Activated CD4-positive, alpha-beta T cell treated with anti-CD3 and anti-CD28 coated beads, Interleukin-2, amount 10 ng/mL, durations not matched to agents 24 days and 14 days (primary cell): ENCODE measurements at places on chromosomes 2 and 18.

DNA sequence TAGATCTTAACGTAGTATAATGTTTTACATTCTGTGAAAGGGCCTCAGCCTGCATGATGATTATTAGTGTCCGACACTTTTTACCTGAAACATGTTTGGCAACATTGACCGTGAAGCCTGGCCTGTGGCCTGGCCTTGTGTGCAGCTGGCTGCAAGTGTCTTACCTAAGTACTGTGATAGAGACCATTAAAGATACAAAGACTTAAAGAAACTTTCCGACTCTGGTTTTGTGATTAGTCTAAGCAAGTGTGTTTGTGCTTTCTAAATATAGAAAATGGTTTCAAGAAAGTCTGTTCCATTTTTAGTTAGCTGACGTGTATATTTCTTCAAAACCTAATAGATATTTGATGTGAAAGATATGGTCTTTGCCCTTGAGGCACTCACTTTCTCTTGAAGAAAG lies 601.8 kb downstream of the LRP1B start:
- no peak for DNase-seq

GRCh38 chr2:241493092-241493491 lies 15.3 kb downstream of the STK25 start:
- no peak for DNase-seq

DNA sequence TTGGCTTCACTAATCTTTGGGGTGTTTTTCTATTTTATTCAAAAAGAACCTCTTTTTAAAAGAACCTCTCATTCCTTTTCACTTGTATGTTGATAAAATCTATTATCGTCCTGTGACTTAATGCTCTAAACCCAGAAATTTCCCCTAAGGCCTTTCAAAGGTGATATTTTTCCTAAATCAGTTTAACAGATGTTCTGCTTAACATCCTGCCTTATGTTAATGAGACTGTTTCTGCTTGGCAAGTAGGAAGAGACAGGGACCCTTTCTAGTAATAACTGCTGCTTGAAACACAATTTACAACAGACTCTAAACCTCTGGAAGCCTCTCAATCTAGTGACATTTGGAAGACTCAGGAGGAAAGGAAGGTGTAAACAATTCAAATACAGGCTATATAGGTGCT lies 128.8 kb downstream of the KCNJ3 start:
- DNase-seq: no peak

- no peak for DNase-seq
Observed at GRCh38 chr2:120227111-120227991, 4.2 kb upstream of the TMEM185B start.

DNA sequence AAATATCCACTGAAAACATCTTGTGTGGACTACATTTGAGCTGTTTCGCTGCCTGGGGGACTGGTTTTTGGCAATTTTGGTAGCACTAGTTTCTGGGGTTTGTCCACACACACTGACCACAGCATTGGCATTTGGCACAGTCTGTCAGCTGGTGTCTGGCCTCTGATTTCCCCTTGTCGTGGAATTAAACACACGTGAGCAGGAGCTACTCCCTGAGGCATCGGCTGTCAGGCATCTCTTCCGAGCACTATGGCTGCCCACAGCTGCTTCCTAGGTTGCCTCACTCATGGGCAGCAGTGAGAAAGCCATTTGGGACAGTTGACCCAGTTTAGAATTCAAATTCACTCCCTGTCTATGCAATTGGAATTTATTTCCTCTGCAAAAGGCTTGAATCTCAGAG lies 46.8 kb upstream of the FZD5 start:
- DNase-seq: no peak

DNA sequence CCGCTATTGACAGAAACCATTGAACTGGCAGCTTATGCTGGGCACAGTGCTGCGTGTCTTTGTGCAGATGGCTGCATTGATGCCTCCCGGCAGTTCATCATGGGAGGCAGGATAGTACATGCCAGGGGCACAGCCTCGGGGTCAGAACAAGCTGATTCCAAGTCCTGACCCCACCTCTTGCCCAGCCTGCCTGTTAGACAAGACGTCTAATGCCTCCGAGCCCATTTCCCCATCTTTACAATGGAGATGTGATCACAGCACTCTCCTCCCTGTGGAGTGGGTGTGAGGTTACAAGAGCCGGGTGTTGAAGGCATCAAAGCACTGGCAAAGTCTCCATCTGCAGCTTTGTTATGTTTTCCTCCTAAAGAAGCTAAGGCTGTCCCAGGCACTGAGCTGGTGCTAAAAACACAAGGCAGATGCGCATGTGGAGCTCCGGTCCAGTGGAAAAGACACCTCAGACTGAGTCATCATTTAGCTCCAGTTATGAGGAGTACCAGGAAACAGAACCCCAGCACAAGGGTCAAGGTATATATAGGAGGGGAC lies 125.7 kb upstream of the EPAS1 start:
- DNase-seq: no peak

GRCh38 chr2:150698016-150698661 lies 210.7 kb upstream of the RND3 start:
- no peak for DNase-seq

DNA sequence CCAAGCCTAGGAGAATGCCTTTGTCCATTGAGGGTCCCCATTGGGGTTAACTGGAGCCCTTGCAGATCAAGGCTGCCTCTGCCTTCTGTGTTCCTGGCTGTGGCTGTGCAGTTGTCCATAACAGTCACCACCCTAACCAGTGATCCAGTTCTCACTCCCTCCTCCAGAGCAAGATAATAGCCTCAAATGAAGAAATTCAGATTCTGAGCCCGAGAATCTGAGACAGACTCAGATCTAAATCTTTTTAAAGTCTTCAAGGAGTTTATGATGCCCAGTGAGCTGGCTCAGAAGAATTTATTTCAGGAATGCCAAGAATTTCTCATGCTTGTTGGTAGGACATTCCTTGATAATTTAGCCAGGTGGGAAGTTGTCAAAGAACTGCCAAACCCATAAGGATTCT lies 44.3 kb upstream of the RAB6C start:
- DNase-seq: no peak

GRCh38 chr2:187586011-187586641 lies 31.9 kb upstream of the TFPI start:
- DNase-seq: peak; percentile 62

DNA sequence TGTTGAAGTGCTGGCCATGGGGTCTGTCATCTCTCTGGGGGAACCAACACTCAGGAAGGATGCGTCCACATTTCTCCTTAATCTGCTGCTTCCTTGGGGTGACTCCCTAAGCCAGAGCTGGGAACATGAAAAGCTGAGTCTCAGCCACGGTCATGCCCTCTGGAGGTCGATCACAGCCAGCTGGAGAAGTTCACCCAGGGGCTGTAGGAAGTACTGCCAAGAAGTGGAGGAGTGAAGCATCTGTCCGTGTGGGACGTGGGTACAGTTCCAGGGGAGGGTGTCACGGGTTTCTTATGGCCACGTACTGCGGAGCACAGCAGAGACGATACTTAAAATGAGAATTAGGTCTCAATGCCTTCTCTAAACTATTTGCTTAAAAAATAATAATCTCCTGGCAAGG lies 42.4 kb upstream of the IGFBP2 start:
- no peak for DNase-seq

DNA sequence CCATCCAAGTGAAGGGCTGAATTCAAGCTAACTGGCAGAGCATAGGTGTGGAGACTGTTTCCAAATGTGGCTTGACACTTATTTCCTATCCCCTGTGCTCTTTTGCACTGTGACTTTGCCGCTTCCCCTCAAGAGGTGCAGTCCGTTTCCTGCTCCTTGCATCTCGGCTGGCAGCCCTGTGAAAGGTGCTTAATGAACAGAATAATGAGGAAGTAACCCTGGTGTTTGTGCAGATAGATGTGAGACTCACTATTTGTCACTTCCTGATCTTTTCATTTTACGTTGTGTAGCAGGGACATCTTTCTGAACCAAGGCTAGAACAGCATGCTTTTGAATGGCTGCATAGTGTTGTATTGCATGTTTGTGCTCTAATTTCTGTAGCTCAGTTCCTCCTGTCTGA lies 60.8 kb downstream of the CEP192 start:
- no peak for DNase-seq

DNA sequence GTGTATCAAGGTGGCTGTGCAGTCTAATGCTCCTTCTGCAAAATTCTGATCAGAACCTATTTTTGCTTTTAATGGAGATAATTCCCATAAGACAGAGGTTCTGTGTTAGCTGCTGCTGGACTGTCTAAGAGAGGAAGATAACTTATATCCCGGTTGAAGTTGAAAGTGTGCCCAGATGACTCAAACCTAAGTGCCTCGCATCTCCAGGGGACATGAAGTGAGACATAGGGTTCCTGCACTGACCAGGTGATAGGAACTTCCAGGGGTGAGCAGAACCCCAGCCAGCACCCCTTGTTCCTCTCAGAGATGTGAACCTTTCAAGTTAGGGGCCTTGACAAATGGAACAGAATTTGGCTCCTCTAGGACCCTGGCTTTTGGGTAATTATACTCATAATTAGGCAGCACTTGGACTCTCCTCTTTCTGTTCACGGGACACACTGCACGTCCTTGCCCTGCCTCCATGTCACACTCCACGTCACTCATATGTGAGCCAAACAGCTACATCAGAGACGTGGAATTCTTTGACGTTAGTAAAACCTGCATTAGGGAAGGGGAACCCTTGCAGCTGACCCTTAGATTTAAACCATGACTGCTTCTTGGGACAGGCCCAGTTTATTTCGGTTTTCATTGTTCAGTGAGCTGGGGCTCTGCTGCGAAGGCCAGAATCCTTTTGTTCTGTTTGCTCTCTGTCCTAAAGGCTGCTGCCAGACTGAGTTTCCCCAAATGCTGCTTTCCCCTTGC lies 104.5 kb upstream of the ALPP start:
- no peak for DNase-seq

- no peak for DNase-seq
Observed at GRCh38 chr18:23099621-23100020, 35.7 kb upstream of the CABLES1 start.

GRCh38 chr2:44543773-44544725 lies 182.3 kb downstream of the CAMKMT start:
- no peak for DNase-seq

DNA sequence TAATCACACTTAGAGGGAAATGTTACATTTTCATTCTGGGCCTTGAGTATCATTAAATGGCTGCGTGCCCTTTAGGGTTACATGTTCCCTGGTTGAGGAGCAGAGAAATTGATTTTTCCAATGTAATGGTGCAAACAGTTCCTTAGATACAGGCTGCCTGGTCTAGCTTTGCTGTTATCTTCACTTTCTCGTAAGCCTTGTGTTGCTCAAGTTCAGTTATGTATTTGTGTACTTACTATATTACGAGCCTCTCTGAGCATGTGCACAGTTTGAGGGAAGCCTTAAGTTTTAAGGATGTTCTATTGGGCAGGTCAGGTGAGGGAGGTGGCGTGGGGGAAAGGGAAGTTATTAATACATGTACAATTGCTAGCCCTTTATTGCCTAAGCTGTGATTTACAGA lies 23.7 kb downstream of the CEP192 start:
- no peak for DNase-seq

- no peak for DNase-seq
Observed at GRCh38 chr2:105262651-105263091, 21.1 kb downstream of the GPR45 start.

- peak; percentile 37 for DNase-seq
Observed at GRCh38 chr2:105215586-105216192, 25.9 kb upstream of the GPR45 start.

GRCh38 chr18:50819027-50819727 lies 639 bp downstream of the MRO start:
- DNase-seq: no peak

DNA sequence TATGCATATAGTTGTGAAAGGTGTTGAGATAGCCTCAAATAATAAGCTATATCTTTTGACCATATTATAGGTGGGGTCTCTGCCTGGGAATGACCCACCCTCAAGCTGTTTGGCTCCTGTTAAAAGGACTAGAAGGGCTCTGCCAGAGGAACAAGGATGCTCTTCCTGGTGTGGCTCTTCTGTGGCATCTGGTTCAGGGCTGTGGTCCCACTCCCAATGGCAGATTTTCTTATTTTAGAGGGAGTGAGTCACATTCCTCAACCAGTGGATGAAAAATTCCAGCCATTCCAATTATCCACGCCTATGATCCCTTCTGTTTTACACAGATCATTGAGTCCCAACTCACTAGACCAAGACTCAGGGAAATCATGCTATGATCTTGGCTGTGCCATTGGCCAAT lies 119.9 kb downstream of the PARD3B start:
- no peak for DNase-seq

DNA sequence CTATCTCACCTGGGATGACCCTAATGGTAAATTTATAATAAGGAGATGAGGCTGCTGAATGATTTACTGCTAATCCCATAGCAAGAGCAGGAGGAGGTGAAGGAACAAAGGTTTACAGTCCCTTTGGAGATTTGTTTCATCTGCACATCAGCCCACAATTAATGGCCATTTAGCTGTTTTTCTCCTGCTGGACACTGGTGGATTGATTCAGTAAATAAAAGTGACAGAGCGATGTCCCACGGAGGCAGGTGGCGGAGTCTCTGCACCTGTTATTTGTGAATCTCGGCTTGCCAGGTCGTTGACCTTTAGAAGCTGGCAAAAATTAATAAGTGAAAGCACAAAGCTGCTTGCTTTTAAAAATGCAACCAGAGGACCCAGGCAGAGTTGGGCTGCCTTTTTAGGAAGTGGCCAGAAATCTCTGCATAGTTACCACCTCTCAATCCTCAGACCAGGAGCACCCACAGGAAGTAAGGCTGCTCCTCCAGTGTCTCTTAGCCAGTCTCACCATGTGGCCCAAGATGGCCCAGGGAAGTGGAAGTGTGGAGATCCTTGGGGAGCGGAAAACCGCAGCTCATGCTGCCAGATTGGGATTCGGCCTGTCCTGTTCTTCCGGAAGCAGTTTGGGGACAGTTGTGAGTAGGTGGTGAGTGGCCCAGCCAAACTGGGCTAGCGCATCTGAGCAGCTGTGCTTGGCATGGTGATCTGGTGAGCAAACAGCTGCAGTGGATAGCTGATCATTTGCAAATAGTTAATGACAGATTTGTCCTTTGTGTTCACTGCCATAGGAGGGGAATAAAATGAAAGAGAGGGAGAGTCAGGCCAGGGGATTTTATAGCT lies 1005.7 kb upstream of the PIK3C3 start:
- no peak for DNase-seq

DNA sequence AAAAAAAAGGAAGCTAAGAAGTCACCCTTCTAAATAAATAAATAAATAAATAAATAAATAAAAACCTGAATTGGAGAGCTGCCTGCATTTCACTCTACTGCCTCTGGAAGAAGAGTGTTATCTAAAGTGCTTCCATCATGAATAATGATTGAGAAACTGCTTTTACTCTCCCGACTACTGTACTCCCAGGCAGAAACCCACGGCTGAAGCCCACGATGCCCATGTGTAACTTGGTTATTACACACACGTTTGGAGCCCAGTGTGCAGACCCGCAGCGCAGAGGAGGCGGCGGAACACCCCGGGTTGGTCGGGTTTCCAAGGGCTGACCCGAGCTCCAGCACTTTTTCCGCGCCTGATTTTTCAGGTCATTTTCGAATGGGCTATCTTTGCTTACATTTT lies 697 bp upstream of the SPATS2L start:
- peak; percentile 71 for DNase-seq

GRCh38 chr2:195686564-195686963 lies 29.5 kb downstream of the SLC39A10 start:
- DNase-seq: no peak

GRCh38 chr2:191318037-191318728 lies 73.0 kb downstream of the MYO1B start:
- DNase-seq: no peak
